ENCODE measurements at places on chromosomes 13 and 19.

- DNase-seq, result no peak
Observed at GRCh38 chr19:30719999-30720345, 347.8 kb downstream of the ZNF536 start.

- DNase-seq, result no peak
Observed at GRCh38 chr13:18943273-18943672, 238.4 kb downstream of the TUBA3C start.

DNA sequence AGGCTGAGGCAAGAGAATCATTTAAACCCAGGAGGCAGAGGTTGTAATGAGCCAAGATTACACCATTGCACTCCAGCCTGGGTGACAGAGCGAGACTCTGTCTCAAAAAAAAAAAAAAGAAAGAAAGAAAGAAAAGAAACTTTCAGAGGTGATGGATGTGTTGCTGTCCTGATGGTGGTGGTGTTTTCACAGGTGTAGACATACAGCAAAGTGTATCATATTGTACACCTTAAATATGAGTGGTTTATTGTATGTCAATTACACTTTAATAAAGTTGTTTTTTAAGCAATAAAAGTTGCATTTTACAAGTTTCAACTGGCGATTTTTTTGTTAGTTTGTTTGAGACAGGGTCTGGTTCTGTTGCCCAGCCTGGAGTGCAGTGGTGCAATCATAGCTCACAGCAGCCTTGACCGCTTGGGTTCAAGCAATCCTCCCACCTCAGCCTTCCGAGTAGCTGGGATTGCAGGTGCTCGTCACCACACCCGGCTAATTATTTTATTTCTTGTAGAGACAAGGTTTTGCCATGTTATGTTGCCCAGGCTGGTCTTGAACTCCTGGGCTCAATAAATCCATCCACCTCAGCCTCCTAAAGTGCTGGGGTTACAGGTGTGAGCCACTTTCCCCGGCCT is 13.5 kb upstream of the INSR start:
- no peak for DNase-seq

DNA sequence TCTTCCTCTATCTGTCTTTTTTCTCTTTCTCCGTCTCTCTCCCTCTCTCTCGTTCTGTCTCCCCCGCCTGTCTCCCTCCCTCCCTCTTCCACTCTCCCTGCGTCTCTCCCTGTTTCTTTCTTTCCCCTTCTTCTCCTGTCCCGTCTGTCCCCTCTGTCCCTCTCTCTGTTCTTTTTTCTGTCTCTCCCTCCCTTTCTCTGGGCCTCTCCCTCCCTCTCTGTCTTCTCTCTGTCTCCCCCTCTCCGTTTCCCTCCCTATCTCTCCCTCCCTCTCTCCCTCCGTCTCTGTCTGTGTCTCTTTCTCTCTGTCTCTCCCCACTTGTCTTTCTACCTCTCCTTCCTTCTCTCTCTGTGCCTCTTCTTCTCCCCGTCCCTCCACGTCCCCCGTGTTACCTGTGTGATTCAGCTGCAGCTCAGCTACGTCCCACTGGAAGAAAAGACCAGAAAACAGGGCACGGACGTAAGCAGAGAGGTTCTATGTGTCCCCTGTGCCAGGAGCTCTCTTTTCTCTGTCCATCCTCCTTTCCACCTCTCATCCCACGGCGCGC is 1.2 kb downstream of the CD70 start:
- no peak for DNase-seq

DNA sequence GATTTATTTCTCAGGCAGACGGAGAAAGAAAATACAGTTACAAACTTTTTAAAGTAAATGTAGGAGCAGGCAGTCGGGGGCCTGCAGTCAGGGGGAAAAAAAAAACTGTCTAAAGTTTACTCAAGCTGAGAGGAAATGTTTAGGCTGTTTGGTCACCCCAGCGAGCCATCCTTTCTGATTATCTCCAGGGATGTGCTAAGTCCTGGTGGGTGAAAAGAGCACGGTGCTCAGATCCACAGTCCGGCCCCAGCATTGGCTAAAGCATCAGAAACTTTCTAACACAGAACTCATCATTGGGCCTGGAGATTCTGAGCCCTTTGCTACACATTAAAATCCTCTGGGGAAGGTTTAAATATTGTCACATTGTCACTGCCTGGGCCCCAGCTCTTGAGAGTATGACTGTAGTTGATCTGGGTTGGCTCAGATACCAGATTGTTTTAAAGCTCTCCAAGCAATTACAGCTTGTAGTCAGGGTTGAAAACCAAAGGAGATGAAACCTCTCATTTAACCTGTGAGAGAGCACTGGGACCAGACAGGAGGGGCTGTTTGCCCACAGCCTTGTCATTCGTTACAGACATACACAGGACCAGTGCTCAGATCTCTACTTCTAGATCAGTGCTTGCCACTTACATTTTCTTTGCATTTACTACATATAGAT is 131.1 kb upstream of the HTR2A start:
- no peak for DNase-seq
